IgD-negative memory B cell (primary cell): ENCODE measurements at places on chromosomes 4 and X. TPM values are rescaled to one million over a fixed set of nuclear protein-coding genes. Genes with fewer than 3 reads are reported as not detected.

The PHOX2B gene
- polyA plus RNA-seq = not detected

The WNK3 gene
- polyA plus RNA-seq = 1.2 TPM

The DIPK2B gene
- polyA plus RNA-seq = not detected

The ZNF711 gene
- 3.7 TPM for polyA plus RNA-seq

The DRD5 gene
- not detected for polyA plus RNA-seq

The SLC26A1 gene
- polyA plus RNA-seq = 0.70 TPM

The IRS4 gene
- polyA plus RNA-seq = not detected

The WDR17 gene
- polyA plus RNA-seq = 1.3 TPM

The SLC38A5 gene
- polyA plus RNA-seq = 9.3 TPM

The KLHL13 gene
- not detected for polyA plus RNA-seq

The TTC29 gene
- polyA plus RNA-seq = not detected
